Non-pigmented ciliary epithelial cell (primary cell): ENCODE measurements at places on chromosomes 3 and 15.

DNA sequence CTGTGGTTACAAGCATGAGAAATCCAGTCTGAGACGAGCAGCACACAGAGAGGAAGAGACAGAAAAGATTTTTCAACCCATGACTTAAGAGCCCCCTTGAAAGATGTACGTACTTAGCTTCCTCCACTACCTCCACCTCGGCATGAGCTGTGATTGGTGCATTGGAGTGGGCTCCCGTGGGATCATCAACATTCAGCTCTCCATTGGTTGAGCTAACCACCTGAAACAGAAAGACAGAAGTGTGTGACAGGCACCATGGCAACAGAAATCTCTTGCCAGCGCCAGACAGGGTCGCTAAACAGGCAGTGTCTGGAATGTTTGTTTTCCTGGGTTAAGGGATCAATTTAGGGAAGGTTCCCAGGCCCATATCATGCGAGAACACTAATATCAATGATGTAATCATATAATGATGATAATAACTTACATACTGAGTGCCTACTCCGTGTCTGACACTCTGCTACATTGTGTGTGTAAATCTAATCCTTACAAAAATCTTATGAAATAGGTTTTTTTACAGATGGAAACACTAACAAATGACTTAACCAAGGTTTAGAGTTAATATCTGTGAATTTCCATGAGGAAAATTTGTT, 17.5 kb upstream of the PPIB start:
- no peak for DNase-seq

- no peak for DNase-seq
Measured at GRCh38 chr3:190056742-190057141, 64.0 kb downstream of the P3H2 start.

GRCh38 chr3:77686560-77686959, 646.7 kb downstream of the ROBO2 start:
- no peak for DNase-seq

- DNase-seq = peak; percentile 77
Measured at GRCh38 chr15:64883997-64884511, 27.6 kb upstream of the ANKDD1A start.

GRCh38 chr15:71549697-71550096, 260.7 kb upstream of the NR2E3 start:
- no peak for DNase-seq

GRCh38 chr3:95464346-95464745, 1350.0 kb upstream of the EPHA6 start:
- no peak for DNase-seq

GRCh38 chr15:56496635-56497034, 31.7 kb upstream of the MNS1 start:
- DNase-seq = peak; percentile 47

DNA sequence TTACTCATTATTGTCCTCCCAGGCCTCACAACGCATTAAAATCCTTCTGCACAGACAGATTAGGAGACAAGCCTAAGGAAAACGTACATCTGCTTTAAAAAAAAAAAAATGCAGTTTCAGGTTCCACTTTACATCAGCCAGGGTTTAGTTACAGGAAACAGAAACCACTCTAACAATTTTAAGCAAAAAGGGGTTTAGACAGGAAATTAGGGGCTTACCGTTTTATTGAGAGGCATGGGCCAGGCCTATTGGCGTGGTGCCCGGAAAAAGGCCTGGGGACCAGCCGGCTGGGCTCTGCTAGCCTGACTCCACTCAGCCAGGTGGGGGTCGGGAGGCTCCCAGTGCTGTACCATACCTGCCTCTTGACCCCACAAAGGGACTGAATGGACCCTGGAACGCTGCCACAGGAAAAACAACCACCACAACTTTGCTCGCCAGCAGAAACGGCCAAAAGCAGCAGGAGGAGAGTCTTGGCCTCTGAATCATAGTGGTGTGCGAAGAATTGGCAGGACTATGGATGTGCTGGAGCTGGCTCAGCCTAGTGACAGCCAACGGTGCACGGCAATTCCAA, 124.3 kb downstream of the CHSY1 start:
- peak; percentile 79 for DNase-seq

DNA sequence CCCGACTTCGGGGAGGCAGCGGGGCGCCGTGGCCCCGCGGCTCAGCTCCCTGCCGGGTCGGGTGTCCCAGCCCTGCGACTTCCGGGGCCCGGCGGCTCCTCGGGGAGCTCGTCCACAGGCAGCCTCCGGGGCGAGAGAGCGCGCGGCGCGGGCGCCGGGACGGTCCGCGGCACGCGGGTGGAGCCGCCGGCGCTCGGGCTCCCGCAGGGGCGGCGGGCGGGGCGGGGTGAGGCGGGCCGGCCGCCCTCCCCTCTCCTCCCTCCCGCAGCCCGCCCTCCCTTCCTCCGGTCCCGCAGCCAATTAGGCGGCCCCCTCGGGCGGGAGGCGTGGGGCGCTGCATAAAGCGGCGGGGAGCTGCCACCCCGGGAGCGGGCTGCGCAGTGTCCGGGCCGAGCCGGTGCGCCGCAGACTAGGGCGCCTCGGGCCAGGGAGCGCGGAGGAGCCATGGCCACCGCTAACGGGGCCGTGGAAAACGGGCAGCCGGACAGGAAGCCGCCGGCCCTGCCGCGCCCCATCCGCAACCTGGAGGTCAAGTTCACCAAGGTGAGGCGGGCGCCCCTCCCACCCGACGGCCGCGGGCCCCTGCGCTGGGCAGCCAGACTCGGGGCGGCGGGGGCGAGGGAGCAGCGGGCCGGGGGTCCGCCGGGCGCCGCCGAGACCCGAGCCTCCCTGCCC, at the start of gene ALDH1A3:
ALDH1A3 (plus strand) TSS at position 368 of the 675 bp plus-strand sequence; CDS start at position 445, 77 bp downstream.
- DNase-seq = no peak

DNA sequence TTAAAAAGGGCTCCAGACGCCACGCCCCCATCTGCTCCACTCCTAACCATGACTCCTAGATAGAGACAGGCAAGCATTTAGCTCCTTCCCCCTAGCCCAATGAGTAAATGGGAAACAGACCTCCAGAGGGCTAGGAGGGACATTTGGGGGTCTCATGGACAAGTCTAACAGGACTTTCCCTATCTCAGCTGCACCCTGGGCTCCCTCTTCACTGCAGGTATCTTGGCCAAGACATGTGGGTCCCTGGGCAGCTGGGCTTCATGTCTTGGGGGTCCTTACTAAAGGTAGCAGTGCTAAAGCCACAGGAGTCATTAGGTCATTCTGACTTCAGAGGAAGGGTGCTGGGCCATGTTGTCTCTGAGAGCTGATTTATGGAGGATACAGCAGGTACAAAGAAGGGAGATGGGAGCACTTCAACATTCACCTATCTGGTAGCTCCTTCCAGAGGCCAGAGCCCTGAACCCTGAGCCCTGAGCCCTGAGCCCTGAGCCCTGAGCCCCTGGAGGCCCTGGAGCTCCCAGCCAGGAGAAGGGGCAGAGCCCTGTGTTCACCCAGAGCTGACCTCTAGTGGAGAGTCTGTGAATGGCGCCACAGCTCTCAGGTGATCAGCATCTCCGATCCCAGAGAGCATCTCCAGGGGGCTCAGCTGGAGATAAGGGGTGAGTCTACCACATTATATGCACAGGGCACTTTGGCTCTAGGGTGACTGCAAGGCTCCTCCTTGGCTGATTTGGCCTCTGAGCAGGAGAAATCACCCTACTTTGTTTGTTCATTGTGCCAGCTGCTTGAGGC, 40.1 kb upstream of the EPHB1 start:
- DNase-seq = no peak

DNA sequence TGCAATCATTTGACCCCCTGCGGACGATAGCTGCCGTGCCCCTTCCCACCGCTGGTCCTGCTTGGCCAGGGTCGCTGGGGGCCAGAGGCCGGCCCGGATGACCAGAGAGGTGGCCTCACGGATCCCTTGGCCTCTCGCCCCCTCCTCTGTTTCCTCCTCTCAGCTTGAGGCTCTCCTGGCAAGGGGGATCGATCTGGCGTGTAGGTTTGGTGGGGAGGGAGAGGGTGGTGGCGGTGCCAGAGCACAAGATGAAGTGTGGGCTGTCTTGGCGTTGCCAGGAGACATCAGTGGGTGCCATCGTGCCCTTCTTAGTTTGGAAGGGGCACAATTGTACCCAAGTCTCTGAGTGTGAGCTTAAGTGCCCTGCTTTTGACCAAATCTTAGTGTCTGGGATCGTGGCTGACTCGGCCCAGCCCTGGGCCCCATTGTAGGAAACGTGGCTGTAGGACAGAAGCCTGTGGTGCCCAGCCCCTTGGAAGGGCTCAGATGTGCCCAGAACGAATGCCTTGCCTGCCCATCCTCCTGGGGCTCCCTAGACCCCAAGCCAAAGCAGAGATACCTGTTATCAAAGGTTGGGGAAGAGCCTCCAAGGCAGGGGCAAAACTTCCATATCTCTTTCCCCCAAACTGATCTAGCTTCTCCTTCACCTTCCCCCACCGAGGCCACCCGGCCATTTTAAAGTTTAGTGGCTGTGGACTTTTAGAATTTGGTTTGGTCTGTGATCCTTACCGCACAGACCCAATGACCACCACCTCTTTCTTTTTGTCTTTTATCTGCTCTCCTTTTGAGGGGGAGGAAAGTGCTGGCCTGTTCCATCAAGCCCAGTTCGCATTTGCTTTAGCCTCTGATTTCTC, 14.4 kb downstream of the NR2F2 start:
- no peak for DNase-seq

- DNase-seq = no peak
Measured at GRCh38 chr3:190617185-190617584, 103.3 kb downstream of the IL1RAP start.

- DNase-seq = no peak
Measured at GRCh38 chr3:174208161-174208560, 651.0 kb upstream of the NAALADL2 start.

DNA sequence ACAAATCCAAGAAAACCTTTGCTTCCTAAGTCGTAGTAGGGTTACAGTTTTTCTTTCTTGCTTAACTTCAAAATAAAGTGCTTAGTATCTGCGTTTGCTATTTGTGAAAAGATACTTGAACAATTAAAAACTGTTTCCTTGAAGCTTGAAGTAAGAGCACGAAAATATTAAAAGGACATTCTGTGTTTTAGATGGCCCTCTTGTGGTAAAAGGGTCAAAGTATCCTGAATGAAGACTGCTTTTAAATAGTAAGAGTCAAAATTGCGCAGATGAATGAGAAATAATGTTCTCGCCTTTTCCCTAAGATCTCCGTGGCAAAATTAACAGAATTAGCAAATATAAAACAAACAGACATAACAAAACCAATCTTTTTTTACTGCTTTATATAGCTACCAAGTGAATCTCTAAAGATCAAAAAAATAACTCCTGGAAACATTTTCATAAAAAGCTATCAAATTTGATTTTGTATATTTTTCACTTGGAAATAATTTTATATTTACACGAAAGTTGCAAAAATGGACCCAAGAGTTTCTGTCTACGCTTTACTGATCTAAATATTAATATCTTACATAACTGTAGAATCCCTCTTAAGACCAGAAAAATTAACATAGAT, 175.4 kb downstream of the MBNL1 start:
- peak; percentile 31 for DNase-seq

DNA sequence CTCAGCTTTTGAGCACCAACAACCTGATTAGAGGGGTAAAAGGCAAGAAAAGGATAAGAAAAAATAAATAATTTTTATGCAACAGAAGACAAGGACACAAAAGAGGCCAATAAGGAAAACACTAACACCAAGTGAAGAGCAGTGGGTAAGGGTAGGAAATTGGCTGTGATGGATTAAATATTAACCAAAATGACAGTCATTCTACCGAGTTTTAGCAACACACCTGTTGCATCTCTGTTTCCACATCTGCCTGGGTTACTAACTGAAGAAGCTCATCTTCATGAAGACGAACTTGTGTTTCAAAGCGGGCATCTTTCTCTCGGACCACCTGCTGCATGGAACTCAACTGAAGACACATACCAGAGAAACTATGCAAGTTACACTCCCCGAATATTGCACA, 30.1 kb downstream of the GOLGB1 start:
- DNase-seq = no peak

- DNase-seq = no peak
Measured at GRCh38 chr3:23162934-23163333, 40.2 kb upstream of the UBE2E2 start.

DNA sequence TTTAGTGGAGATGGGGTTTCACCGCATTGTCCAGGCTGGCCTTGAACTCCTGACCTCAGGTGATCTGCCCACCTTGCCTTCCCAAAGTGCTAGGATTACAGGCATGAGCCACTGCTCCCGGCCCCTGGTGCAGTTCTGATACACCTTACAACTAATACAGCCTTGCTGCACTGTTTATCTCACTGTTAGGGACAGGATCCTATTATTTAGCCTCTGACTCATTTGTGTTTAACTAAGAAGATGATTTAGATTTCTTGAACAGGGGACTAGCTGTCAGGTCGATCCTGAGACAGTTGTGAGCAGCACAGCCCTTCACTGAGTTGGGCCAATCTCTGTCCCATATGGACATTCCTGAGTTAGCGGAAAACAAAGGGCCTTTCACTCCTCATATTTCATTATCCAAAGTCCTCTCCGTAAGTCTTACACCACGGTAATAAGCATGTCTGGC, 19.2 kb downstream of the GYG1 start:
- no peak for DNase-seq

DNA sequence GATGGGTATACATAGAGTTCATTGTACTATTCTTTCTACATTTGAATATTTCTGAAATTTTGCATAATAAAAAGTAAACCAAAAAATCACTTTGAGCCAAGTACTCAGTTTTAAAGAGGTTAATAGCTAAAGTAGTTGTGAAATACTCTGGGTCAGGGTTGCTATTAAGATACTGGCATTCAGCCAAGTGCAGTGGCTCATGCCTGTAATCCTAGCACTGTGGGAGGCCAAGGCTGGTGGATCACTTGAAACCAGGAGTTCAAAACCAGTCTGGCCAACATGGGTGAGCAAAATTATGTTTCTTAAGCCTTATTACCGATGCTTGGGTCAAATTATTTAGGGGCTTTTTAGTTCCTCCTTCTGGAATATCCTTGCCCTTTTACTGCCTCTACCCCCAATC, 122.0 kb upstream of the MELTF start:
- DNase-seq = peak; percentile 48

DNA sequence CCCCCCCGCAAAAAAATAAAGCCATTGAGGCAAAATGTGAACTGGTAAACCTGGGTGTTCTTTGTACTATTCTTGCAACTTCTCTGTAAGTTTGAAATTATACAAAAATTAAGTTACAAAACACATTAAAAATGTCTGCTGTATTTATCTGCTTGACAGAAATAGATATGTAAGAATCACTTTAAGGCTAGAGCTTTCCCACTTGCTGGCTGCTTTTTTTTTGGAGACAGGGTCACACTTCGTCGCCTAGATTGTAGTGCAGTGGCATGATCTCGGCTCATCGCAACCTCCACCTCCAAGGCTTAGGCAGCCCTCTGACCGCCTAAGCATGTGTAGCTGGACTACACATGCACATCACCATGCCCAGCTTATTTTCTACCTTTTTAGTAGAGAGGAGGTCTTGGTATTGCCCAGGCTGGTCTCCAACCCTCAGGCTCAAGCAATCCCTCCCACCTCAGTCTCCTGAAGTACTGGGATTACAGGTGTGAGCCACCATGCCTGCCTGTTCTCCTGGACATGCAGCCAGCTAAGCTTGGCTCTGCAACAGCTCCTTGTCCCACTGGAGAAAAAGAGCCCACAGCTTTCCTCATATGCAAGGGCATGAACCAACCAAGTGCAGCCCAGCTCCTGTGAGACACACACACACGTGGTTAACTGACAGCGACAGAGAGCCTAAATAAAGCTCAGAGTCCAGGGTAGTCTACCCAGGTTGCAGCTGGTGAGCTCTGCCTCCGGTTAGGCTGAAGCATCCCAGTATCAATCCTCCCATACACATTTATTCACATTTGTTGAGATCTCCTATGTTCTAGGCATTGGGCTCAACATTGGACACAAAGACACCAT, 4.5 kb downstream of the RPS17 start:
- DNase-seq = no peak
